GM13977 (cell line): ENCODE measurements at places on chromosomes 7 and 10.

DNA sequence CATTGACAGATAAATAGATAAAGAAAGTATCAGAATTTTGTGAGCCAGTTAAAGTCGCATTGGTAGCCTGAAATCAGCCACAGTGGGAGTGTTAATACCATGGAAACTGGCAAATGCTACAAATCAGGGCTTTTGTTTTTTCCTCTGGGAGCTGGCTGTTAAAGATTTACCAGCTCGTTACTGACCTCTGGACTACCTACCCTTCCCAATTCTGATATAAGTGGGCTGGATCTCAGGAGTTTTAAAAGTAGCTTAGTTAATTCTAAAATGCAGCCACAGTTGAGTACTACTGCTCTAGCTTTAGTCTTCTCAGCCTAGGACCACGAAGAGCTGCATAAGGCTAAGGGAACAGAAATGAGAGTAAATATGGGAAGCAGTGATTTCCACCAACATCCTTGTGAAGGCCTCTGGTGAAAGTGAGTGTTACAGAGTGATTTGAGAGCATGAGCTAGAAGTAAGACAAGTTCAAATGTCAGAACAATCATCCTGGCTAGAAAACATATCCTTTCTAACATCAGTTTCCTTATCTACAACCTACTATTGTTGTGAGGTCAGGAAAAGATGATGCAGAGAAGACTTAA lies 53.2 kb downstream of the A1CF start:
- DNase-seq: no peak

GRCh38 chr7:55570218-55570873 lies 2.0 kb downstream of the VOPP1 start:
- DNase-seq: peak; percentile 79

GRCh38 chr7:78099715-78100394 lies 301.3 kb downstream of the PHTF2 start:
- DNase-seq: no peak

DNA sequence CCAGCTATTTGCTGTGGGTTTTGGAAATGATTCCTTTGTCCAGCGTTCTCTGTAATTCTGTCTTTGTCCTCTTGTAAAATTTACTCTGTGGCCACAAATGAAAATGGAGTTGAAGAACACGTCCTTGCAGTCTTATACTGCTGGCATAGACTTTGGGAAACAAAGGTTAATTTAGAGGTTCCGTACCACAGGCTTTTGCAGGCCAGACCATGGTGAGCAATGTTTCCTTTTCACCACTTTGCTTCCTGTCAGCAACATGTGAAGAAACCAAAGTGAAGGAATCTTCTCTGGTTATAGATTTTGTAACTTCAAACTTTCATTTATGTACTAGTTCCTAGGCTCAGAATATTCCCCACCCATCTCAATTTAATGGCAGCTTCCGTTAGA lies 488.5 kb downstream of the MDFIC start:
- DNase-seq: no peak

DNA sequence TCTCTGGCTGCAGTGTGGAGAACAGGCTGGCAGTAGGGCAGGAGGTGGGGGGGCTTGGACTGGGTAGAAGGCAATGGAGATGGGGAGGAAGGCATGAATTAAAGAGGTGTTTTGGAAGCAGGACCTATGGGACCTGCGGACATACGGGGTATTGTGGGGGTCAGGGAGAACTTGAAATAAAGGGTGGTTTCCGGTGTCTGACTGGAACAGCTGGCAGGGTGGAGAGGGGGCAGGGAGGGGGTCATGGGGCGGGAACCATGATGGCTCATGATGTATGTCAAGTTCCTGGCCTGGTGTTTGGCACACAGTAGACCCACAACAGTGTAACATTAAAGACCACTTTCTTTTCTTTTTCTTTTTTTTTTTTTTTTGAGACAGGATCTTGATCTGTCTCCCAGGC lies 5.5 kb downstream of the LHPP start:
- DNase-seq: no peak

DNA sequence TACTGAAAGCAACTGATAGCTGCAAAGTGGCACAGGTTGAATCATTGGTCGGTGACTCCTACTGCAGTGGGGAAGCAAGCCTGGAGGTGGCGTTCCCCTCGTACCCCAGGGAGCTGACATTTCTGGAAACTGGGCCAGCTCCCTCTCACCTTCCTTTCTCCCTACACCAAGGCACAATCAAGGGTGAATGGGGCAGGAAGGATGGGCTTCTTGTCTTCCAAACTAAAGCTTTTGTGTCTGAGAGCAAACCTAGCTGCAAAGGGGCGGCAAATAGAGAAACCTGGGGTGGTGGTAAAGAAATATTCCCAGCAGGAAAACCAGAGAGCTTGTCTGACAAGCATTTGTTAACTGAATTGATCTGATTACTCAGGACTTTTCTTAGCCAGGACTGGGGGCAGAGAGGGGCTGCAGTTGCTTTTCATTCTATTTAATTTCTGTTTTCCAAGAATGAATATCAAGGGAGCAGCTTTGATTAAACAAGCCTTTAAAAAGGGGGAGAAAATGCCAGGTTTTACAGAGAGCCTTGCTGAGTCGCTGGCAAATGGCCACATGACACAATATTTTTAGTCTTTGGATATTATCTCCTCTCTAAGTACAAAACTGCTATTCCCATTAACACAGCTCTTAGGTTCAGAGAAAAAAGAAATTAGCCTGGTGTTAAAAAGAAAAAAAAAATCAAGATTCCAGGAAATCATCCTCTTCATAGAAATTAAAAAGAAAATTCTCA lies 27.8 kb downstream of the CDHR3 start:
- no peak for DNase-seq

DNA sequence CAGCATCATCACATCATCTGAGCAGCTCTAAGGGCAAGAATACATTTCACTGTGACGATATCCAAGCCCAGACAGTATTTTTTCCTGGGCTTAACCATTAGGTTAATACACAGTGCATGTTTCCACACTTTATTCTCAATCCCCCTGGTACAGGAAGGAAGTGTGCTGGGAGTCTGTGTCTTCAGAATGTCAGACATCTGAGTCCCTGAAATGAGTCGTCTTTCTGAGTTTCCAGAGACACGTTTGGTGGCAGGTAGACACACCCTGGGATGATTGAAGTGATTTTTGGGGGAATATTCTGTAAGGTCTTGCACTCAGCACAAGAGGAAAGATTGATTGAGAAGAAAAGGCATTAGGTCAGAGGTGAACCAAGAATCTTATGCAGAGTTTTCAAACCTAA lies 13.1 kb upstream of the SHH start:
- no peak for DNase-seq

- peak; percentile 20 for DNase-seq
Measured at GRCh38 chr7:100682991-100683658, 9.6 kb downstream of the GNB2 start.

DNA sequence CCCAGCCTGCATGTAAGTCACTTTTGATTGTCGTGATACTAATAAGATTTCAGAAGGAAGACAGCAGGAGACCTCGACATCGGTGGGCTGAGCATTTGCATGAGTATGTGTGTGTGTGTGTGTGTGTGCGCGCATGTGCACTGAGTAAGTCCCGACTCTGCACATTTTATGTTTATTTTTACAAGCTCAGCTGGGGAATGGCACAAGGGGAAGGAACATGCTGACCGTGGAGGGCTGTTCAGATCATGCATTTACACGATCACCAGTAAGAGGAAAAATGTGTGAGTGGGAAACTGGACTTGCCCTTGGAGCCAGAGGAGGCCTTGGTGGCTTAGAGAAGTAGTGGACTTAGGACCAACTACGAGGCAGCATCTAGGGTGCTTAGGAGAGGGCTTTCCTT lies 41.3 kb downstream of the IL2RA start:
- no peak for DNase-seq

DNA sequence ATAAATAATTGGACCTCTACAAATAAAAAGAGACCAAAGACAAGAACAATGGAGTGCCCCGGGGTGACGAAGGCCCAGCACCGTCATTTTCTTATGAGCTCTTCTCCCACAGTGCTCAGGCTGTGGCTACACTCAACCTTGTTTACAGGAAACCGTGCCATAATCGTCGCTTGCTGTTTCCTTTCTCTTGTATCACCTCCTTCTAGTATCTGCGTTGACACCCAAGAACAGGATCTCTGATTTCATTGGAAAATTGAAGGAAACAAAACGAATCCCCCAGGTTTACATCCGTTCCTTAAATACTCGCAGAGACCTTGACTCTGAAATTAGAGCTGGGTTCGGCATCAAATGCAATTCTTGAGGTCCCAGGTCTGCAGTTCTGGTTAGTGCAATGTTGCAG lies 1.7 kb upstream of the IGFBP3 start:
- DNase-seq: no peak

GRCh38 chr7:20114468-20114867 lies 102.7 kb downstream of the MACC1 start:
- peak; percentile 41 for DNase-seq

DNA sequence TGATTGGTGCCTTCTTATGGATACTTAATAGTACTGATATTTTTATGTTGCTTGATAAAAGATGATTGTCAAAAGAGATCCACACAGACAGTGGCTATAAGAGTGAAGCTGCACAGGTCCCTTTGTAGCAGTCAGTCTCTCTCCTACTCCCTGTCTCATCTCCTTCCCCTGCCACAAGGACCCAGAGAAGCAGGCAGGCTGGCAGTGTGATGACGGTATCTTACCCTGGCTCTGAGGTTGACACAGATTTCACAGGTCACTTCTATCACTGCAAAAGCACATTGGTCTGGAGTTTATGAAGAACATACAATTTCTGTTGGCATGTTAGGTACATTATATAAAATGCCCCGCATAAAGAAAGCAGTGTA lies 64.4 kb upstream of the AHR start:
- no peak for DNase-seq

DNA sequence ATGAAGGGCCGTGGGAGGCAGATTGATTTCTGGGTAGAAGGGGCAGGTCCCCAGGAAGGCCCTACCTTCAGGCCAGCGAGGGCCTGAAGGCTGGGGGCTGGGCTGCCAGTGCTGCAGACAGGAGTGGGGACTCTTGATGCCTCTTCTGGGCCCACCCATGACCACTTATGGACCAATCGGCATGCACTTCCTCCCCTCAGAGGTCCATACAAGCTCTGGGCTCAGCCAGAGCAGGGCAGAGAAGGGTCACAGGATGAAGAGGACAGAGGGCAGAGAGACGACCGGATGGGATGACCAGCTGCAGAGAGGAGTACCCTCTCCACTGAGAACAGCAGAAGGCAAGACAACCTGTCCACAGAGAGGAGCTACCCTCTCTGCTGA lies 120.1 kb downstream of the DYNC2I1 start:
- DNase-seq: no peak

DNA sequence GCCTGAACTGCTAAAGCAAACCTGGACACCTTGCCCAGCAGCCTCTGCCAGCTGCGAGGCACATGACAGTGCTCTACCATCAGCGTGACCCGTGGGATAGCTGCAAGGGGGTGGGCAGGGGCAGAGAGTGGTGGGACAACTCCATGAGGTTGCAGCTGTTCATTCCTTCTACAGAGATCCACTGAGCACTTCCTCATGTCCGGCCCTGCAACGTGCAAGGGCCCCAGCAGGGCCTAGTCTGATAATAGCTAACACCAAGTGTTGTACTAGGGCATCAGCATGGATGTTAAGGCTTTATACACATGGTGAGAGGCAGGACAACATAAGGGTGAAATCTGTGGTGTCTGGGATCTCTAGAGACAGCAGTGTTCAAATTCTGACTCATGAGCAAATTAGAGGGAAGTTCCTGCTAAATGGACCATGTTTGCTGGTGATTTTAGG lies 14.3 kb downstream of the NOD1 start:
- no peak for DNase-seq
